ENCODE measurements at places on chromosomes 16 and 17.

- no peak for DNase-seq
Measured at GRCh38 chr17:82400206-82400605, 17.9 kb upstream of the HEXD start.

- no peak for DNase-seq
Measured at GRCh38 chr17:76539631-76540271, at the start of gene PRCD. Gene PRCD, plus strand, starts transcription at chr17:76540044. Its CDS starts 98 bp downstream, at chr17:76540142.

- no peak for DNase-seq
Measured at GRCh38 chr17:71164561-71164960, 956.3 kb upstream of the SOX9 start.

DNA sequence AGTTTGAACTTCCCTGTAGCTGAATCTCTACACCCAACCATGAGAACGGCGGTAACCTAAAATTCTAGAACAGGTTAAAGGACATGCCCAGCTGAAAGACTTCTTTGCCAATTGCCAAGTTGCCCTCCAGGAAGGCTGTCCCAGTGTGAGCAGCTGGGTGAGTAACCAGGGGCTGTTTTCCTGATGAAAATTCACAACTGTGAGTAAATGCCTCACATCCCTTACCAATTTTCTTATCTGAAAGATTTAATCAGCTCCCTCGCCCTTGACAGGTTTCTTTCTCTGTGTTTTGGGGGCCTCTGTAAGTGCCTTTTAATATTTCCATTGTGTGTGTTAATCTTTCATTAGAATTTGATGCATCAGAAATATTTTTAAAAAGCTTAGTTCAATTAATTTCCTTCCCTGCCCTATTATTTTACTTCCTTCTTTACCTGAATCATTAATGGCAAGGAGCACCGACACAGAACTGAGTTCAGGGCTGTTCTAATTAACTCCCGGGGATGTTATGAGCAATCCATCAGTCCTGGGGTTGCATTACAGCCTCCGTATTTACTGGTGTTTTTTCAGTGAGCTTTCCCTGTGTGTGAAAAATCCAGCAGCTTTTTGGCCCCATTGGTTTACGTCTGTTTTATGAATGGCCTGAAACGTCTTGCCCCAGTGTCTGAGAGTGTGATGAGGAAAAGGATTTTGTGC lies 152.9 kb downstream of the CLEC16A start:
- DNase-seq: no peak

- DNase-seq: no peak
Measured at GRCh38 chr16:67782567-67783352, 23.6 kb downstream of the RANBP10 start.

GRCh38 chr16:4411684-4412083 lies 4.7 kb downstream of the CORO7 start:
- DNase-seq: no peak

DNA sequence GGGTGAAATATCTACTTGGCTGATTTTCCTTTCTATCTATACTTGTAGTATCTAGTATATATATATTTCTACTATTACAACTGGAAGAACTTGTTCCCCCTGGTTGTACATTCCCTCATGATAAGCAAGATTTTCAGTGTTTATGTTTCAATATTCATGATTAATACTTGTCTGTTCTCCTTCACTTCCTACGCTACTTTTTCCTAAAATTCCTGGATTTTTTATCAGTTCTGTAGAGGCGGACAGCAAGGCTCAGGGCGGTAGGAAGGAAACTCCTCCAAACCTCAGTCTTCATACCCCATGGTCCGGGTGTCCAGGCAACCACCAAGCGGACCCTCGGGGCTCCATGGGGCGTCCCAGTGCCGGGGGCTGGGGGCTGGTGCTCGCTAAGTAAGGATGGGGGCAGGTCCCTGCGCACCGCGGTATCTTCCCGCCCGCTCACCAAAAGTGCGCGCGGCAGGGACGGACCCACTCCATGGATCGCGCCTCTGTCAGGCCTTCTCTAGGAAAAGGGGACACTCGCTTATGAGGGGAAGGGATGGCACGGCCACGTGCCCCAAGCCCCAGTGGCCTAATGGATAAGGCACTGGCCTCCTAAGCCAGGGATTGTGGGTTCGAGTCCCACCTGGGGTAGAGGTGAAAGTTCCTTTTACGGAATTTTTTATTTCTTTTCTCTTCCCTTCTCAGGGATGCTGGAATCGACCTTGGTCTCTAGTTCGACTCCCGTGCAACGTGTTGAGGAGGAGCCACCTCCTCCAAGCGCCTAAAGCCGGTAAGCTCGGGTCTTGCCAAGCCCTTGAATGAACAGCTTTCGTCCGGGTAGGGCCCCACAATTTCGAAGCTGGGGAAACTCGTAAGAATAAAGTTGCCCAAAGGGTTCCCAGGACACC lies 13.2 kb downstream of the ATP5PD start:
- peak; percentile 87 for DNase-seq

DNA sequence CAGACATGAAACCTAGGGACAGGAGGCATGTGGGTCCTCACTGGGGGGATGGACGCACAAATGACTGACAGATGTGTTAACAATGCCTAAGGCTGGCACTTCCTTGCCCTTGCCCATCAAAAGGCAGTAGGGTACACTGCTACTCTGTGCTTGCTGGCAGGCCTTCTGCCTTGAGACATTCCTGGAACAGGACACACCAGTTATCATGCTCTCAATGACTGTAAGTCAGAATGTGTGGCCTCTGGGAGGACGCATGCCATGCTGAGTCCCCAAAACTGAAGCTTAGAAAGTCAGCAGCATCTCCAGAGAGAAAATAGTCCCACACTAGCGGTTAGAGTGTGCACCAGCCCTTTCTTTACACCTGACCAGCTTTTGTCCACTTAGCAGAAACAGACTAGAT lies 16.1 kb upstream of the SREBF1 start:
- no peak for DNase-seq

DNA sequence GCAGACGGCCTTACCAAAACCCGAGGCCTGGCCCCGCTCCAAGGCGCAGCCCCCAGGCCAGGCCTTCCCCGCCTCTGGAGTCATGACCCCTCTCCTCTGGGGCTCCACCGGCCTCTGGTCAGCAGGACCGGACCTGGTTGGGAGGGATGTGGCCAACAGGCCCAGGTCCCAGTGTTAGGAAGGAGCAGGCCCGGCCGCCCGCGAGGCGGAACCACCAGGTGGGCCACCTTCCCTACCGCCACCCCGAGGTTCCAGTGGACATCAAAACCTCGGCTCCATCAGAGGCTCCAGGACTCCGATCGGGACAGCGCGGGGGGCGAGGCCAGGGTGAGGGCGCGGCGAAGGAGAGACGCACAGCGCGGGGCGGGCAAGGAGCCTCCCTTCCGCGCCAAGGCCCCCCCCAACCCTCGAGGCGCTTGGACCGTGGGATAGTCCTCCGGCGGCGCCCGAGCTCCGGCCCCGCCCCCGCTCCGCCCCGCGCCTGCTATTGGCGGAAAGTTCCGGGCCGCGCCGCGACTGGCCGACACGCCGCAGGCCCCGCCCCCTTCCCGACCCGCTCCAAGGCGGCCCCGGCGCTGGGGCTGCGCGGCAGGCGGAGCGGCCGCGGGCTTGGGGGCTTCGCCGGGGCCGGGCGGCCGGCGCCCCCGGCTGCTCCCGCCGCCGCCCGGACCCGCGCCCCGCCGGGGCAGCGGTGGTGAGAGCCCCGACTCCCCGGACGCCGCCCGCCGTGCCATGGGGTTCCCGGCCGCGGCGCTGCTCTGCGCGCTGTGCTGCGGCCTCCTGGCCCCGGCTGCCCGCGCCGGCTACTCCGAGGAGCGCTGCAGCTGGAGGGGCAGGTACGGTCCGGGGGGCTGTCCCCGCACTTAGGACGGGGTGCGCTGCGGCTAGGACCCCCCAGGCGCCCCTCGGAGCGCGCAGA lies at the start of gene METRN:
METRN (plus strand) TSS at position 561 of the 919 bp plus-strand sequence; CDS start at position 733, 172 bp downstream.
- peak; percentile 85 for DNase-seq

GRCh38 chr16:56898847-56899246 lies 33.1 kb upstream of the HERPUD1 start:
- no peak for DNase-seq

- DNase-seq: no peak
Measured at GRCh38 chr17:41959336-41960095, 7.1 kb upstream of the CNP start.

- no peak for DNase-seq
Measured at GRCh38 chr16:54407596-54407995, 121.0 kb upstream of the IRX3 start.

DNA sequence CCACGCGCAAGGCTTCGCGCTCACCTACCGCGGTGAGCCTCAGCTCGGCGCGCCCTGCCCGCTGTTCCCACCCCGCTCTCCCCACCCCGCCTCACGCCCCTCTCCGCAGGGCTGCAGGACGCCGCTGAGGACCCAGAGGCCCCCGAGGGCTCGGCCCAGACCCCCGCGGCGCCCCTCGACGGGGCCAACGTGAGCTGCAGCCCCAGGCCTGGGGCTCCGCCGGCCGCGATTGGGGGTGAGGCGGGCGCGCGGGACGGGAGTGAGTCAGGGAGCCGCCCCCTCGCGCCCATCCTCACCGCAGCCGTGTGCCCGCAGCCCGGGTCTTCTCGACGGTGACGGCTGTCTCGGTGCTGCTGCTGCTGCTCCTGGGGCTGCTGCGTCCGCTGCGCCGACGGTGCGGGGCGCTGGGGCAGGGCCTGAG lies 1.9 kb upstream of the PAQR4 start:
- DNase-seq: no peak

- DNase-seq: no peak
Measured at GRCh38 chr16:74304164-74304834, 7.7 kb downstream of the PSMD7 start.

- DNase-seq: peak; percentile 51
Measured at GRCh38 chr17:5585836-5586521, 1.7 kb upstream of the NLRP1 start.

DNA sequence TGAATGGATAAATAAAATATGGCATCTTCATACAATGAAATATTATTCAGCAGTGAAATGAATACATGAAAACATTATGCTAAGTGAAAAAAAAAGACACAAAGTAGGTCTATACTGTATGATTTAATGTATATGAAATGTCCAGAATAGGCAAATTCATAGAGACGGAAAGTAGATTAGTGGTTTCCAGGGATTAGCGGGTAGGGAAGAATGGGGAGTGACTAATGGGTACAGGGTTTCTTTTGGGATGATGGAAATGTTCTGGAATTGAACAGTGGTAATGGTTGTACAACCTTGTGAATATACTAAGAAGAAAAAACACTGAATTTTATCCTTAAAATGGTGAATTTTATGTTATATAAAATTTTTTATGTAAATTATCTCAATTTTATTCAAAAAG lies 8.5 kb upstream of the MYCBPAP start:
- DNase-seq: no peak

DNA sequence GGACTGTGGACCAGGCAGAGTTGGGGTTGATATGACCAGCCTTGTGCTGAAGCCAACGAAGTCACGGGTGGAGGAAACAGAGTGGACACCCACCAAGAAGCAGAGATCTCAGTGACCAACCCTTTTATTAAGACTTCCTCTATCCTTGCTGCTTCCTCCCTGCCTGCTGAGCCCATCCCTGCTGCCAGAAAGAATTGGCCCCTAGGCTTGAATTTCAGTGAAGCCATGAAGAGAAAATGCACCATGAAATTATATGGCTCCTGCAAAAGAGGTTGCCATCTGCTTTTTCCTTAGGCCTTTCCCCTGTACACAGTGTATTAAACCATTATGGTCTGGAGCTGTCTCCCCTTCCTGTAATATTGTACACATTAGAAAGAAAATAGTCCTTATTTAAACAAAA lies 246.7 kb downstream of the HS3ST3B1 start:
- no peak for DNase-seq

- no peak for DNase-seq
Measured at GRCh38 chr17:16820161-16820877, 130.3 kb downstream of the CCDC144A start.

DNA sequence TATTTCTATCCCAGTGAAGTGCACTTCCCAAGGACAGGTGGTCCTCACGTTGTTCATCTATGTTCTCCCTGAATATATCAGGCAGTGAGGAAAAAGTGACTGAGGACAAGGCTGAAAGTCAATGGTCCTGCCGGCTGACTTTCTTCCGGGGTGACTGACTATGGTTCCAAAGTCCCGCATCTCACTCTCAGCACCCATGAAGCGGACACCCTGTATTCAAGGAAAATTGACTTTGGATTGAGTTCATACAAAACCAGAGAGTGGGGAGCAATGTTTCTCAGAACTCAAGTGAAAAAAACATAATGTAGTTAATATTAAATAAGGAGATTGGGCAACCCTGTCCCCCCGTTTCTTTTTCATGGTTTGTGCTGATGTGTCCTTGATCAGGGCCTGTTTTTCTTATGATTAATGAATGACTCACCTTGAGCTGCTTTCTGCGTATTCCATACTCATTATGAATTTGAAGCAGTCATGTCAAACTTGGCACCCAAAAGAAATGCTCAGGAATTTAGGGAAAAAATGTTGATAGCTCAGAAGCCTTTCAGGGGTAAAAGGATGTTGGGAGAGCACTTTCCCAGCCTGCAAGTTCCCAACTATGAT lies 184.0 kb downstream of the CYLD start:
- DNase-seq: no peak

DNA sequence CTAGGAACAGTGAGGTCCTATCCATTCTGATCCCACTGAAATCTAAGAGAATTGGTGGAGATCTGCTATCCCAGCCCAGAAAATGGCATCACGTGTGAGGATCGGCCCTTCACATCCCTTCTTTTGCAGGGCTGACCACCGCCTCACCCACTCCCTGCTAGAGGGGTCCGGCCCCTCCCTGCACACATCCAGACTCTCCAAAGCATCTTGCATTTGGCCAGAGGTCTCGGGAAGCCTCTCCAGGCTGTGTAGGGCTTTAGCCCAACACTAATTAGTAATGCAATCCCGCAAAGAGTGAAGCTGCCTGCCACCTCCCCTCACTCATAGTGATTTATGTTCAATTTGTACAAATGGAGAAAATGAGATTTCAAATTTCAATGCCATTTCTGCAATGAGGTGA lies 434.4 kb upstream of the ZFHX3 start:
- no peak for DNase-seq

DNA sequence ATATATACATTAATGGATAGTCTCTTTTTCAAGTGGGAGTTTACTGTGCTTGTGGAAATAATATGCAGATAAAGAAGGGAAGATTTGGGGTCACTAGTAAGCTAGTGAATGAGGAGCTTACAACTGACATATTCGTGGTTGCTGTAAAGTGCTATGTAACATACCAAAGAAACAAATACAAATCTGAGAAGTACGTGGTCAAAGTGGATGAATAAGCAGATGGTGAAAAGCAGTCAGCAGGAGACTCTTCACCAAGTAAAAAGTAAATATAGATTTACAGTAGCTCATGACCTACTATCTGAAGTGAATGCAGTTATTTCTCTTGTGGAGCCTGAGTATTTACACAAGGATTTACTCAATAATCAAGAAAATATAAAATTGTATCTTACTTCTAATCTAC lies 136.6 kb upstream of the ELAC2 start:
- no peak for DNase-seq
